Mesendoderm (in vitro differentiated cells): ENCODE measurements at places on chromosomes 13 and 19.

DNA sequence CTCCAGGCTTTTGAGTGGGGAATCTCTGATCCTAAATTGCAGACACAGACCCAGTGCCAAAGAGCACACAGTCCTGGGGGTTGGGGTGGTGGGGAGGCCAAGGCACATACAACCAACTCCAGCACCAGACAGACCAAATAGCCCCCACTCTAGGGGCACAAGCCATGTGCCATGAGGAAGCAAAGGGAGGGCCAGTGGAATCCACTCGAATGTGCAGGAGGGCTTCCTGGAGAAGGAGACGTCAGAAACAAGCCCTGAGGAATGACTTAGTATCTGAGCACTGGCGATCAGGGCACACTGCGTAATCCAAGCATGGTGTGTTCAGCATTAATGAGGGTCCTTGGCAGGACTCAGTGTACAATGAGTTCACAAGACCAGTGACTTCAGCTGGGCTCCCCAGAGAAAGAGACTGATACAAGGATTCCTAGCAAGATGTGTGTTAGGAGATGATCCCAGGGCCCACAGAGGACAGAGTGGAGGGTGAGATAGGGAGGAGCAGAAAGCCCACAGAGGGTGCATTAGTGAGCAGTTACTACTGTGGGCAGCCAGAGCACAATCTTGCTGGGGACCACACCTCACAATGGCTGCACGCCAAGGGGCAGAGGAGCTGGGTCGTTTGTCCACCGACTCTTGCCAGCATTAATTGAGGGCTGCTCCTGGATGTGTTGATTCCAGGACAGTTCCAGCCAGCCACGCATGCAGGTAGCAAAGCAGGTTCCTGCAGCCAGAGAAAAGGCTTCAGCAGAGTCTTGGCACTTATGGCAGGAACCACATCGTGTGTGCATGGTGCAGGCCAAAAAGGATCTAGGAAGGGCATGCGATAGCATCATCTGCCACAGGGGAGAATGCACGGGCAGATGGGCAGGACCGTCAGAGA lies 152.6 kb upstream of the VSTM2B start:
- no peak for DNase-seq

DNA sequence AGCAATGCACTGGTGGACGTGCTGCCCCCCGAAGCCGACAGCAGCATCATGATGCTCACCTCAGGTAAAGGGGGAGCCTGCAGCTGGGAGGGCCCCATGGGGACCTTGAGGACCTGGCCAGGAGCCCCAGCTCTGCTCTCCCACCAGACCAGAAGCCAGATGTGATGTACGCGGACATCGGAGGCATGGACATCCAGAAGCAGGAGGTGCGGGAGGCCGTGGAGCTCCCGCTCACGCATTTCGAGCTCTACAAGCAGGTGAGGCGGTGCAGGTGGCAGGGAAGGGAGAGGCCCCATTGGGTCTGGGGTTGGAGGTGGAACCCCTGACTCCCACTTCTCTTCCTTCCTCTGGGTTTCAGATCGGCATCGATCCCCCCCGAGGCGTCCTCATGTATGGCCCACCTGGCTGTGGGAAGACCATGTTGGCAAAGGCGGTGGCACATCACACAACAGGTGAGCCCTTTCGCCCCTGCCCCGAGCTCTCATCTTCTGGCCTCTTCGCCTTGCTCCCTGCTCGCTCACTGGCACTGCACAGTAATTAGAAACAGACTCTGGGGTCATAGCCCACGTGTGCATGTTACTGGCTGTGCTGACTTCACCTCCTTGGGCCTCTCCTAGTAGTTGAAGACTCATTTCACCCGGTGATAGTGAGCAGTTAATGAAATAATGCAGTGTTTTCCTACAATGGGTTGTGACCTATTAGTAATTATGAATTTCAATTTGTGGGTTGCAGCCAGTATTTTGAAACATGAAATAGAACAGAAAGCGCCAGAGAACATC lies 3.6 kb downstream of the PSMC4 start:
- DNase-seq = no peak

DNA sequence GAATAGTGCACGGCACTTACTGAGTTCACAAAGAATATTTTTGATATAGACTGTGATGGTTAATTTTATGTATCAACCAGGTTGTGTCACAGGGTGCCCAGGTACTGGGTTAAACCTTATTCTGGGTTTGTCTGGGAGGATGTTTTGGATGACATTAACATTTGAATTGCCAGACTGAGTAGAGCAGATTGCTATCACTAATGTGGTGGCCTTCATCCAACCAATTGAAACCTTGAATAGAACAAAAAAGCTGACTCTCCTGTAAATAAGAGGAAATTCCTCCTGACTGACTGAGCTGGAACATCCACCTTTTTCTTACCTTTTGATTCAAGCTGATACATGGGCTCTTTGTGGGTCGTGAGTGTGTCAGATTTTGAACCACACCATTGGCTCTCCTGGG lies 1424.4 kb upstream of the MIR17HG start:
- no peak for DNase-seq

DNA sequence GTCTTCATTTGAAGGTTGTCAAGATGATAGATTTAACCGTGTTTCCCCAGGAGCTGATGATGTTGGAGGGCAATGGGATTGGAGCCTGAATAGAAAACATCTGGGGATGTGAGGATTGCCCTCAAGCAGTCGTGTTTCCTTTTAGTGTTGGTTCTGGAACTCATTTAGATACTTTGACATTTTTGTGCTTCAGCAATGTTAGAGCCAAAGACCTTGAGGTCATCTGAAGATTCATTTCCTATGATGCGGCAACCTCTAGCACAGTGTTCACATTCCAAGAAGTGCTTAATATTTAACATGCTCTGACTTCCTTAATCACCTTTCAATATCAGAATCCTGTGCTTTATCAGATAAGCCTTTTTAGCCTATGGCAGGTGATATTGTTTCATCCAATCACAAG lies 82.7 kb downstream of the SLC10A2 start:
- no peak for DNase-seq

GRCh38 chr19:38653028-38653571 lies 5.7 kb downstream of the ACTN4 start:
- DNase-seq = no peak

DNA sequence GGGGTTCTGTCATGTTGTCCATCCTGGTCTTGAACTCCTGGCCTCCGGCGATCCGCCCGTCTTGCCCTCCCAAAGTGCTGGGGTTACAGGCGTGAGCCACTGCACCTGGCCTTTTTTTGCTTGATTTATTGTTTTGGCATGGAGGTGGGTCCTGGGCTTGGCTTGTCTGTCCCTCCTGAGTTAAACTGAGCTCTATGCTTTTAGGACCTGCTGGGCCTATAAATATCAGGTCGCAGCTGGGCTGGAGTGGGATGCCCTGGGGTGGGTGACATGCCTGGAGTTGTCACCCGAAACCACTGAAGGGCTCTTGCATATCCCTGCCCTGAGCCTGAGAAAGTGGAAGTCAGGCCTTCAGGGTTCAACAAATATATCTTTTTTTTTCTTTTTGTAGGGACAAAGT lies 5.5 kb downstream of the ARRDC5 start:
- no peak for DNase-seq
